Pancreas (tissue), 10 donors: ENCODE measurements at places on chromosomes 4 and X. TPM values are rescaled to one million over a fixed set of nuclear protein-coding genes. Genes with fewer than 3 reads are reported as not detected.

DNA sequence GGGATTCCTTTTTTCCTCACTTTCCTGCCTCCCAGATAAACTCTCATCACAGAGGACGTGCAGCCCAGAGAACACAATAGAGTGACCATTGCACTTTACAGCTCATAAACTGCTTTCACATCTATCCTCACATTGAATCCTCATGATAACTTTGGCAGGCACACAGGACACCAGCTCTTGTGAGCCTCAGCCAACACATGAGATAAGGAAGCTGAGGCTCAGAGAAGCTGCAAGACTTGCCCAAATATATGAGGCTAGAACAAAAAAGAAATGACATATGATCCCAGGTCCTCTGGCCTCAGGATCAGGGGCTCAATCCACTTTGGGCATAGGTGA, 85.0 kb upstream of the CPEB2 start:
- no peak for DNase-seq

Gene MAGEC1
- not detected for polyA plus RNA-seq

Gene TLR8
- polyA plus RNA-seq = 0.05 TPM

DNA sequence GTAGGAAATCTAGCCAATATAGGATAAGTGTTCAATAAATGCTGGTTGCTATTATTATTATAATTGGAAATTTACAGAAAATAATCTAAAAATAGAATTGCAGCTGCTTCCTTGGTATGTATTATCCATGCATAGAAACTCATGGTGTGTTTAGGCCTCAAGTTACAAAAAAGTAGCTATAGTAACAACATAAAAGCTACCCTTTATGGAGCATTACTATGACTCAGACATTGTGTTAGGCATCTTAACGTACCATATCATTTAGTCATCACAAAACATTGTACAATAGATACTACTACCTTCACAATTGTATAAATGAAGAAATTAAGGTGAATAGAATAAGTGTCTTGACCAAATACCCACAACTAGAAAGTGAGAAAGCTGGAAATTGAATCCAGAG, 126.9 kb upstream of the NRK start:
- DNase-seq = no peak

DNA sequence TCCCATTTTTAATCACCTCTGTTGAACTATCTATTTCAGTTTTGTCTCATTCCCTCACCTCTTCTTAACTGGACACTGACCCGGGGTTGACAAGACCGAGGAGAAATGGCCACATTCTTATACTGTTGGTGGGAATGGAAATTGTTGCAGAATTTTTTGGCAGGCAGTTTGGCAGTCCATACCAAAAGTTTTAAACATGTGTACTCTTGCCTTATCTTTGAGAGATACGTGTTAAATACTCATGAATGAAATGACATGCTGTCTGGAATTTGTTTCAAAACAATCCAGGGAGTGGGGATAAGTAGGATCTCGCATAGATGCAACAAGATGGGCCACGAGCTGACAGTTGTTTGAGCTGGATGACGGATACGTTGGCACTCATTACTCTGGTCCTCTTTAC, 12.1 kb downstream of the FGFBP1 start:
- DNase-seq = no peak

GRCh38 chr4:139890816-139891215, 225.2 kb downstream of the MGST2 start:
- DNase-seq = no peak

- no peak for DNase-seq
Measured at GRCh38 chr4:1813915-1814314, 20.8 kb downstream of the FGFR3 start.

DNA sequence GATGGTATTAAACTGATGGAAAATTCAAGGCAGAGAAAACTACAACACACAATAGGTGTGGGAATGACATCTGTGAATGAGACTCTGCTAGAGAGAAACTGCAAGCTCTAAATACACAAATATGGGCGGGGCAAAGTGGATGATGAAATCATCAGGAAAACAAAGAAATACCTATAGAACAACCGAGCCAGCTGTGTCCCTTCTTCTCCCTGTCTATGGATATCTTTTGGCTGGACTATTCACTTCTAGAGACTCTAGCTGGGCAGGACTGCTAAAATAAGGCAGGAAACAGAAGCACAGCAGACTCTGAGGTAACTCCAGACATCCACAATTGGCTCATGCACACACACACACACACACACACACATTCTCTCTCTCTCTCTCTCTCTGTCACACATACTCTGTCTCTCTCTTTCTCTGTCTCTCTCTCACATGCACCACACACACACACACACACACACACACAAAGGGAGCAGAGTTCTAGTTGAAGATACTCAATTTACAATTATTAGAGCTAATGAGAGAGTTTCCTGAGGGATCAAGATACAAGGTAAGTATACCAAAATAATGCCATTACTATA, 27.2 kb upstream of the EDNRA start:
- no peak for DNase-seq

DNA sequence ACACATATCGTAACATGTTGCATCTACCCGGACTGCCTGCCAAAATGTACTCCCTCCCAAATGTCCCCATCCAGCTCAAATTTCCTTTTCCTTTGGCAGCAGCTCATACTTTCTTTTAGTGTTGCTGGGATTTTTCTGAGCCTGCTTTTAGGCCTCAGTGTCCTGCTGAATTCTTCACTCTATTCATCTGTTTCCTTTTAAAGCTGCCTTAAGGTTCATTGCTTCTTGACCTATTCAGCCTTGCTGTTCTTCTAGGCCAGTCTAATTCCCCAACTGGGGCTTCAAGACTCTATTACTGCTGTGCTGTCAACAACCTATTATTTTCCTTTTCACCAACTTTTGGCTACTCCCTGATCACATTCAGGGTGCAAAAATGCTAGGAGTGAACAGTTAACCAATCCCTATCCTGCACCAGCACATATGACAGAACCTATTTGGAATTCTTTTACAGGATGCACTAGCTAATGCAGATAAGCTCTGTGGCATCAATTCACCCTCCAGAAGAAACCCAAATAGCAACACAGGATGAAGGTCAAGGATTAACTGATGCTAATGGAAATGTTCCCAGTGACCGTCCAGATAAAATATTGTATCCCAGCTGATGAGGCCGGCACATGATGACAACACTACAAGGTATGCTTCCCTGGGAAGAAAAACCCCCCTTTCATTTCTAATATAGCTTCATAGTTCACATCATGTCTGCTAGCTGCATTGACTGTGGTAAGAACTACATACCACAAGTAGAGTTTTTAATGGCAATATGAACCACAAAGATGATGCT, 114.7 kb upstream of the TTC29 start:
- DNase-seq = no peak

Gene CCKAR
- polyA plus RNA-seq = not detected

DNA sequence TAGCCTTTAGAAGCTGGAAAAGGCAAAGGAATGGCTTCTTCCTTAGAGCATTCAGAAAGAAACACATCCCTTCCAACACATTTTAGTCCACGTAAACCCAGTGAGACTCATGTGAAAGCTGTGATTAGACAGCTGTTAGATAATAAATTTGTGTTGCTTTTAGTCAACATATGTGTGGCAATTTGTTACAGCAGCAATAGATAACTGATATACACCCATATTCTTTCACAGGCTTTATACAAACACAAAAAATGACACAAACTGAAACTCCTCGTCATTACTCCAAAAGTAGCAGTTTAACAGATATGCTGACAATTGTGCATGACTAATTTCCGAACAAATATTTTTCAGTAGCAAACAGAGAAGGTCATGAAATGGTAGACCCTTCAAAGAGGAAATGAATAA, 65.3 kb downstream of the ANTXR2 start:
- DNase-seq = no peak

DNA sequence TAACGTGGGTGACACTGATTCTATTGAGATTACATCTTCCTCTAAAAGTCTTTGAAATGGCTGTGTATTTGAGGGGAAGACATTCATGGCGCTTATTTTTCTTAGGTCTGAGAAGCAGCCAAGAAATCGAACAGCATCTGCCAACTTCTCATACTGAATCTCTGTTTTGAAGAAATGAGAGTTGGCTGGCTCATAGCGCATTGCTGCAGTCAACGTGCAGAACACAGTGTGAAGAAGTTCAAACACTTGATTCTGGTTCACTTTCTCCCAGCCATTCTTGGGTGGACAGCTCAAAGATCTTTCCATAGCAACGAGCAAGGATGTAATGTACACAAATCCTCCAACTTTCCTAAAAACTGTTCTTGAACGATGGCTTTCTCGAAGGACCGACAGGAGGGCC, 156.5 kb downstream of the WDFY3 start:
- DNase-seq = no peak

Gene NXF2B
- polyA plus RNA-seq = 2.0 TPM

Gene TMEM31
- polyA plus RNA-seq = 0.35 TPM

- DNase-seq = no peak
Measured at GRCh38 chr4:189060104-189060503, 880.6 kb upstream of the FRG1 start.

Gene MAPK10
- polyA plus RNA-seq = 20.7 TPM

DNA sequence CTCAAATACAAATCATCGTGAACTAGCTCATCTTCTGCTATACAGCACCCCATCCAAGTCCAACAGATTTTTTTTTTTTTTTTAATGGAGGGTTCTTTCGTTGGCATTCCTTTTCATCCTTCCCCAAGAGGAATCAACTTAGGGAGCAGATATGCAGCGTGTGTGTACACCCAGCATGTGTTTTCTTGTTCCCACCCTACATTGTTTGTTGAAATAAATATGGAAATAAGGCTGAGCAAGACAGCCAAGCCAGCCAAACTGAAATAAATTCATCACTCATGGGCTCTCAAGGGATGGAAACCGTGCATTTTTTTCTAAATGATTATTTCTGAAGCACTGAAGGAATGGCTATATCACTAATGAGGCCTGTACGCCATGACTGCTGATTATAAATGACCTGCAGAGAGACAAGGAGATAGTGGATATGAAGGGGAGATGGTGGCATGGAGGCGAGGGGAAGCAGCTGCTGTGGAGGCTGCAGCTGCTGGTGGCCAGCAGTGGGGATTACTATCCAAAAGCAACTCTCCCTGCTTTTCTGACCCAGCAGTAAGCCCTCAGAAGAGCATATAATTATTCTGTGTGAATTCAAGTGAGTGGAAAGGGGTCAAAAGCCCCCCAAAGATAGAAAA, 173.9 kb downstream of the MGST2 start:
- no peak for DNase-seq

DNA sequence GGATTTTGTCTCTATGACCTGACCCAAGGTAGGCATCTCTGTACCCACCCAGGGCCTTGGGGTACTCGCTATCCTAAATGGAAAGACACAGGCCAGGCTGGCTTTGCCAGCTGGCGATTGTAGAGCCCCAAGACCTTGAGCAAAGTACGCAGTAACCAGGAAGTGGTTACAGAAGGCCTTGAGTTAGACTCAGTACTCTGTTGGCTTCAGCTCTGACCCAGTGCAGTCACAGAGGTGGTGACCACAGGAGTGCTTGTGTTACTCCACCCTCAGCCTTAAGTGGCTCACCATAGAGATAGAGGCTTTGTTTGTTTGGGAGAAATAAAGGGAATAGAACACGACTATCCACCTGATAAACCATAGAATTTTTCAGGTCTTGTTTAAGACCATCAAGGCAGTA, 880.5 kb upstream of the POU3F4 start:
- no peak for DNase-seq
